ENCODE measurements at places on chromosomes 3 and 15. TPM values are rescaled to one million over a fixed set of nuclear protein-coding genes. Genes with fewer than 3 reads are reported as not detected.

DNA sequence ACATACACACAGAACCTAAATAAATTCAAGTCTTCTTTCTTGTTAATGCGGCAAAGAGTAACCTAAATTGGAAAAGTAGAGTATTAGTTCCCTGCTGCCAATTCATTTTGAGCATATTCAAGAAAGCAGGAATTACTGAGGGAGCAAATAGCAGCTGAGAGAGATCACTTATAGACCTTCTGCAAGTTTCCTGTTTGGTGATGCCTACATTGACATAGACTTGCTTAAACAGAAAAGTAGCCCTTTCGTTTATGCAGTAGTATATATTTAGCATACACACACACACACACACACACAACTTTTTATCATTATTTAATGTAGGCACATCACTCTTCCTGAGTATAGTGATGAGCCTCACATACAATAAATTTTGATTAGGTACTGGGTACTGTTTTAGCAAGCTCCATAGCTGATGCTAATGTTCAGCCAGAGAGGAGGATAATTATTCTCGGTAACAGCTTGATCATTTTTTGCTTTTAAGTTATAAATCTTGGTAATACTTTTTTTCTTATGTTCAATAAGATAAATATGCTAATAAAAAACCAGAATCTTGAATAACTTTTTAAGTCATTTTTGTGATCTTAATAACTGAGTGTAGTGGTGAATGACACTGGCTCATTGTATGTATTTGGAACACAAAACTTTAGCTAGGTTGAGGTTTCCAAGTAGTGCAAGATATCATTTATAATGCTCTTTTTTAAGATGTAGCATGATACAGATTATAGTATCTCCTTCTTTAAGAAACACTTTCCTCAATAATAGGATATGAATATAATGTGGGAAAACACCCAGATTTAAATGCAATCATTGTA lies 174.7 kb downstream of the MBNL1 start:
- peaks cover 32% of the 10 kb centered on the region for H3K36me3 ChIP-seq
- peaks cover 43% of the 10 kb centered on the region for H3K4me1 ChIP-seq
- no peaks in the 10 kb centered on the region for H3K27me3 ChIP-seq
- no peak for DNase-seq

KBTBD8 gene
- 16.8 TPM for total RNA-seq

DNA sequence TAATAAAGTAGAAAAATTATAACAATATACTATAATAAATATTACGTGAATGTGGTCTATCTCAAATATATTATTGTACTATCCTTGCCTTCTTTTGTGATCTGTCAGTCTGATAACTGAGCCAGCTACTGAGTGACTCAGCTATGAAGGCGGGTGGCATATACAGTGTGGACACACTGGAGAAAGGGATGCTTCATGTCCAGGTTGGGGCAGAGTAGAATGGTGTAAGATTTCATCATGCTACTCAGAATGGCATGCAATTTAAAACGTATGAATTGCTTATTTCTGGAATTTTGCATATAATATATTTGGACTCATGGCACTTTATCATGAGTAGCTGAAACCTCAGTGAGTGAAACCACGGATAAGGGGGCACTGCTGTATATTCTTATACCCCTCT lies 172.9 kb upstream of the TBC1D5 start:
- no peaks in the 10 kb centered on the region for H3K4me1 ChIP-seq
- no peaks in the 10 kb centered on the region for H3K36me3 ChIP-seq
- no peak overlapping the region for H3K27ac ChIP-seq
- no peak overlapping the region for H3K4me3 ChIP-seq
- H3K27me3 ChIP-seq, result peaks cover 14% of the 10 kb centered on the region
- no peak for DNase-seq

DNA sequence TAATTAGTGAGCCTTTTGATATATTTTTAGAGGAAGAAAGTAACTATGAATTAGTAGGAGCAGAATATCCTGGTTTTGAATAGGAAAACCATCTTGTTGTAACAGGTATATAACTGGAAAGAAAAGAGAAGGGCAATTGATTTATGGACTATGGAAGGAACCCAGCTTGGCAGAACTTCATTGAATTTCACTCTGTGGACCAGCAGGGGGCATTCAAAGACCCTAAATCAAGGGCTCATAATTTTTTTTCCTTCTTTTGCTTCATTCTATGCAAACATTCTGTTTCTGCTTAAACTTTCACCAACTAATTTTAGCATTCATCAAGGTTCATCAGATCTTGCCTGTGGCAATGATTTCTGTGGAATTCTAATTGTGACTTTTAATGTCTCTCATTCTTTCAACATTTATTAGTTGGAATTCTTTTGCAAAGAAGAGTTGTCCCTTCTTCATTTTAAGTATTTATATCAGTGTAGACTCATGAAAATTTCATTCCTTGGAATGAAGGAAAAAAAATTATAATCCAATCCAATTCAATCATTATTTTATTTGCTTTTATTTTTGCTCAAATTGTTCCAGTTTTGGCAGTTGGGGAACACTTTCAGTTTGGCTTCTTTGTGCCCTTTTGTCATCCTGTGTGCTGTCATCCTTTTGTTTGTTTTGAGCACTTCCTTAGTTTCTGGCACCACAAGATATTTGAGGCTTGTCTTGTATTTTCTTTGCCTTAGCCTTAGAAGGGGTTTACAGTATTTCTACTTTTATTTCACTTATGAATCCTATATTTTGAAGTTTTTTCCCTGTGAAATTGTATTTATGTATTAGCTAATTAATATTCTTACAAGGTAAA lies 30.4 kb downstream of the NXPE3 start:
- H3K4me1 ChIP-seq, result peaks cover 37% of the 10 kb centered on the region
- H3K36me3 ChIP-seq, result peaks cover 10% of the 10 kb centered on the region
- H3K27me3 ChIP-seq, result no peaks in the 10 kb centered on the region
- DNase-seq, result peak; percentile 80

GRCh38 chr3:178236555-178237277 lies 299.5 kb upstream of the KCNMB2 start:
- no peaks in the 10 kb centered on the region for H3K36me3 ChIP-seq
- no peaks in the 10 kb centered on the region for H3K27me3 ChIP-seq
- DNase-seq, result no peak
- H3K4me3 ChIP-seq, result no peak overlapping the region
- H3K27ac ChIP-seq, result no peak overlapping the region

DNA sequence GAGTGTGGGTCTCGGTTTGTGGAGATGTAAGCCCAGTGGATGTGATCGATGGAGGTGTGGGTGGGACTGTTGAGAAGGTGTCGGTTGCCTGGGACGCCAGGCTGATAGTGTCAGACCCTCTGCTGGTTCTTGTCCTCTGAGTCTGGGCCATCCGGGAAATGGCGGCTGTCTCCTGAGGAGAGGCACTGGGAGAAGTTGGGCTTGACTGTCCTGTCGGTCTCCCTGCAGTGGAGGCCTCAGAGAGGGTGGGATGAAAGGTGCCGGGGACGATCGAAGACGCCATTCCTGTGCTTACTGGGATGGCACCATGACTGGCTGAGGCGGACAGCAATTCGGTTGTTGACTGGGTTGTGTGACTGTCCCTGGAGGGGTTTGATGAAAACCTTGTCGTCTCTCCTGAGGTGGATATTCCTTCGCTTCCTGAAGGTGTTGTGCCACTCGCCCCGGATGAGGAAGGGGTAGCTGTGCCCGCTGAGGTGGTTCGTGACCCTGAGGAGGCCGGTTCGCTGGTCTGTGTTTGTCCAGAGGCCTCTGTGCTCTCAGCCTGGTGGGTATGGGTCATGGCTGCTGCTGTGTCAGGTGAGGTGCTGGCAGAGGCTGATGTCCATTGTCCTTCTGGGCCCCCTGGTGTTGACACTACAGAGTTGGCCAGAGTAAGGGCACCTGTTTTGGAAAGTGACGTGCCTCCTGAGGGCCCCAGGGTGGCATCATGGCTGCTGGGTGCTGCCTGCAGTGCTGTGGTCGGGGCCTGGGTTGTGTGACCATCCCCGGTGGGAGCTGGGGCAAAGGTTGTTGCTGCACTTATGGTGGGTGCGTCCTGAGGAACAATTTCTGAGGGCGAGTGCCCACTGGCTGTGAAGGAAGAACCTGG lies 22.8 kb downstream of the MUC4 start:
- H3K4me3 ChIP-seq, result no peak overlapping the region
- H3K36me3 ChIP-seq, result peaks cover 43% of the 10 kb centered on the region
- H3K4me1 ChIP-seq, result peaks cover 35% of the 10 kb centered on the region

DNA sequence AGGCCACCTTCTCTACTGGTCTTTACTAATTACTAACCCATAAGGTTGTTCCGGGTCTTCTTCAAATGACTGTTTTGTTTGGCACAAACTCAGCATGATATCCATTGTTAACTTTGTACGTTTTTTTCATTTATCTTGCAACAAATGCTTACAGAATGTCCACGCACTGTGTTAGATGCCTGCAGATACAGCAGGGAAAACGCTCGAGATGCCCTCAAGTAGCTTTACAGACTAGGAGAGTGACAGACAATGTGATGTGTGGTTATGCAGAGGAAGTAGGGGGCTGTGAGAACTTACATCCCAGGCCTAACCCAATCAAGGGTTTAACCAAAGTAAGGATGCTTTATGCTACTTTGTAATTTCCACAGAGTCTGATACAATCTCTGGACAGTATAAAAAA lies 949 bp upstream of the RFC4 start:
- H3K27me3 ChIP-seq, result no peaks in the 10 kb centered on the region
- peaks cover 16% of the 10 kb centered on the region for H3K36me3 ChIP-seq
- peak overlapping the region; percentile 93 for H3K4me3 ChIP-seq
